ENCODE measurements at places on chromosomes 1 and 21.

DNA sequence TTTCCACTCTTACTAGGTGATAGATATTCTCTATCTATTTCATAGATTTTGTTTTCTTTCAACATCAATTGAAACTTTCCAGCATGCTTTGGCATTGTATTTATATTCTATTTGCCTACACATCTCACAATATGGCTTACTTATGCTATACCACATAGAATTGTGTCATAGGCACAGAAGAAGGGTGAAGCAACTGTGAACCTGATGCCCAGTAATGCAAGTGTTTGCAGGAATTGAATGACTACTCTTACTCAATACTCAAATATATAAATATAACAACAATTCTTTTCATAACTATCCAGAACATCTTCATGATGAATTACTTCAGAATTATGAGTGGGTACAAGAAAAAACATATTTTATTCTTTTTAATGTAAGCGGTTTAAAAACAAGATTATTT is 165.9 kb downstream of the PTBP2 start:
- no peak for DNase-seq

- no peak for DNase-seq
Observed at GRCh38 chr21:46191257-46191685, 7.0 kb upstream of the SPATC1L start.

DNA sequence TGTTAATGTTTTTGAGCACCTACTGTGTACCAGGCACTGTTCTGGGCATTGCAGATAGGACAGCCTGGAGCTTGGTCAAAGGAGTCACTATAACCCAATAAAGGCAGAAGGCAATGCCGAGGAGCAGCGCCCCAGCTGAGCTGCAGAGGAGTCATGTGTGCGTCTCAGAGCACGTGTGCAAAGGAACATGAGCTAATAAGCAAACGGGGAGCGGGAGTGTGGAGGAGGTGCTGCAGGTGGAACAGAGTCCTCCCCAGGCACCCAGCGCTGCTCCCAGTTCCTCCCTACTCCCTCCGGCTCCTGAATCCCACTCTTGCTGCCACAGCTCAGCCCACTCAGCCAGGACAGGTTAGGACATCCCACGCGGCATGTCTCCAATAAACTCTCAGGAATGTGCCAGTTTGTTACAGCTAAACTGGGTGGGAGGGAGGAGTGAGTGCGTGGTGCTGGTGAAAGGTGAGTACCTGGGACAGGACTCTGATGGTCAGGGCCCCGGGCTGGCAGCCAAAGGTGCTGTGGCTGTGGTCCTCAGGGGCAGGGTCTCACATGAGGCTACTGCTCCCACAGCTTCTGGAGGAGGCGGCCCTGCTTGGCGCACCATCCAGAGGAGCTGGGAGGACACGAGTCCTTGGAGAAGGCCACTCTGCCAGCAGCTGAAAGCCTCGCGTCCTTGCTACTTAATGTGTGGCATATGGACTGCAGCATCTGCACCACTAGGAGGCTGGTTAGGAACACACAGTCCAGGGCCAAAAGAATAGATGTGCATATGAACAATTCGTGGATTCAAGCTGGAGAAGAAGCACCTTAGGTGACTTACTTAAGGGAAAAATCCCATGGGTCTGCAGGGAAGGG is 52.3 kb downstream of the GRIK3 start:
- no peak for DNase-seq

DNA sequence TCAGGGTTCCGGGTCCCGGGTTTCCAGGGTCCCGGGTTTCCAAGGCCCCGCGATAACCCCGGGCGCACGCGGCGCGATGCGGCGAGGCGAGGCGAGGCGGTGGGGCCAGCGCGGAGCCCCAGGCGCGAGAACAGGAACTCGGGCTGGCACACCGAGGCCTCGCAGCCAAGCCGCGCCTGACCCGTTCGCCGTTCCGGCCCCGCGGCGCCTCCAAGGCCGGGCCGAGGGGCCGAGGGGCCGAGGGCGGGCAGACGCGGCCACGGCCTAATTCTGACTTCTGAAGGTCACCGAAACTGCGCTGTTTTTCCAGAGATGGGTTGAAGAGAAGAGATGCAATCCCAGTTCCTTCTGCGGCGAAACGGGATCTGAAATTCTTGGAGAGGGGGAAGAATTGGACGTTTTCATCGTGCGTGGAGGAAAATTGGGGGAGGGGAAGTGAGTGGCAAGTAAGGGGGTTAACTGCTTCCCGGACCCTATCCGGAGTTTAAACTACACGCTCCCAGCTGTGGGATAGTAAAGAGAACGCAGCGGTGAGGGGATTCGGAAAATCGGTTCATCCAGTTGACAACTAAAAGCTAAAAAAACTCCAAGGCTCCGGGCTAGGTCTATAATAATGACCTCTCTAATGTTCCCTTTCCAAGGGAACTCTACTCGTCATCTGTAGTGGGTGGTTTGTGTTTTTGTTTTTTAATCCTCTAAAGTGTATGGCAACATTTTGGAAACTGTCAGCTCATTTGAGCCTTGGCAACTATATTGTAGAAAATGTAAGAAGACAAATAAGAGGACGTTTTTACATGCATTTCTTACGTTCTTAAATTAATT is 8.2 kb downstream of the TBX15 start:
- no peak for DNase-seq

DNA sequence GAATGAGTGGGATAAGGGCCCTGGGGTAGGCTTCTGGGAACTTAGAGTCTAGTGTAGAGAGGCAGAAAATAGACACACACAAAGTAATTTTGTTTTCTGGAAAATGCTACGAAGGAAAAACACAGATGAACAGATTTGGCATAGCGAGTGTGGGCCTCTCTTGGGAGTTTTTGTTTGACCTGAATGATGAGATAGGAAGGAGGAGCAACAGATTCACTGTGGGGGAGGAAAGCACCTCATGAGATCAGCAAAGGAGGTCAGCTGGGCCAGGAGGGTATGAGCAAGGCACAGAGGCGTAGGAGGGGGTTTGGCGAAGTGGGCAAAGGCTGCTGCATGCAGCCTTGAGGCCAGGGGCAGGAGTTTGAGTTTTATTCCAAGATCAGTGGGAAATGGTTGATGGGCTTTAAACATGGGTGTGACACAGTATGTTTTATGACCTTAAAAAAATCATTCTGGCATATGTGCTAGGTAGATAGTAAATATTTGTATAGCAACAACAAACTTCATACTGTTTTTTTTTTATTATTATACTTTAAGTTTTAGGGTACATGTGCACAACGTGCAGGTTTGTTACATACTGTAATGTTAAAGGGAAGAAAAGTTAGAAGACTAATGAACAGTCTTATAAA is 57.9 kb downstream of the FGGY start:
- no peak for DNase-seq

DNA sequence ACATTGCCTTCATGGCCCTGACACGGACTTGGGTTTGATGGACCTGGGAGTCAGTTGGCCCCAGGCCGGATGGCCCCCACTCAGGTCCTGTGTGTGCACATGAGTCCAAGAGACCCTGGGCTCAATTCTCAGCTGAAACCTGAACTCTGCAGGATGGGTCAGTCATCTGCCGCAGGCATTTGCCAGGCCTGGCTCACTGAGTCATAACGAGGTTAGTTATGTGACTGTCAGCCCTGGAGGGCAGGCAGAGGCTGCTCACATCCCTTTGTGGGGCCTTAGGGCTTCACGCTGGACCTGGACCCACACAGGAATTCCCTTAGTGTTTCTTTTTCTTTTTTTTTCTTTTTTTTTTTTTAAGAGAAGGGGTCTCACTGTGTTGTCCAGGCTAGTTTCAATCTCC is 46.5 kb downstream of the PSMG1 start:
- DNase-seq, result no peak

DNA sequence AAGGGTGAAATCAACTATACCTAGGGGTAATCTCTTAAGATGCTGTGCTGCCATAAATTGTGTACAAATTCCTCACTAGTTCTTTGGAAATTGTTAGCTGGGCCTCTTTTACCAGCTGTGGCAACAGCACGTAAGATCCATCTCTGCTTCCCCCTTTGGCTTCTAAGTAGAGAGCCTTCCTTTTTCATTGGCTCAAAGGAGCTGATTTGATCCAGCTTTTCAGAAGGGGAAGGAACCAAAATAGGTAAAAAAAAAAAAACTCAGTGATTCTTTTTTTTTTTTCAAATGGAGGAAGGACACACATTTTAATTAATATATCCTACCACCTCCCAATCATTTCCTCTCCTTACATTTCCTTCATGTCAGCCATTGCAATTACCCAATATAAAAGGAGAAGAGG is 4.0 kb upstream of the RCAN1 start:
- no peak for DNase-seq
